Activated CD8-positive, alpha-beta memory T cell treated with anti-CD3 and anti-CD28 coated beads for 1 hour (primary cell): ENCODE measurements at places on chromosomes 12 and 14.

- DNase-seq, result no peak
Observed at GRCh38 chr12:97466000-97466399, 3.4 kb downstream of the RMST start.

DNA sequence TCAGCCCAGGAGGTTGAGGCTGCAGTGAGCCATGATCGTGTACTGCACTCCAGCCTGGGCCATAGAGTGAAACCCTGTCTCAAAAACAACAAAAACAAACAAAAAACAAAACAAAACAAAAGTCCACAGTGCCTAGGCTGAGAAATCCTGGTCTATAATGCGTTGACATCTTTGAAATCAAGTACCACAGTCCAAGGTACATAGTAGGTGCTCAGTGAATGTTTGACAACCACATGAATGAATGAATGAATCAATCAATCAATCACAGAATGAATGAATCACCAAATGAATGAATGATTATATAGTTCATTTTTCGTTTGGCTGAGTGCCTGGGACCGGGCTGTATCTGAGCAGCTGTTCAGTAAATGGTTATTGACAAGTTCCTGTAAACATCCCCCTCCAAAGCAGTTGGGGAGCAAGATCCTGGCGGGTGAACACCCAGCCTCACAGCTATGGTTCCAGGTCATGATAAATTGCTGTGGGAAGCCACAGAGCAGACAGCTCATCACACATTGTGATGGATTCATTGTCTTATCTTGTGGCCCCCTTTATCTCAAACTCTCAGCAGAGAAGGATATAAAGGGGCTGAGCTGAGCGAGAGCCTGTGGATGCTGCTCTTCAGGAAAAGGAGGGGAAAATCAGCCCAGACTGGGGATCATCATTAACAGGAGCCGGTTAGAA is 30.4 kb upstream of the IFT81 start:
- no peak for DNase-seq

DNA sequence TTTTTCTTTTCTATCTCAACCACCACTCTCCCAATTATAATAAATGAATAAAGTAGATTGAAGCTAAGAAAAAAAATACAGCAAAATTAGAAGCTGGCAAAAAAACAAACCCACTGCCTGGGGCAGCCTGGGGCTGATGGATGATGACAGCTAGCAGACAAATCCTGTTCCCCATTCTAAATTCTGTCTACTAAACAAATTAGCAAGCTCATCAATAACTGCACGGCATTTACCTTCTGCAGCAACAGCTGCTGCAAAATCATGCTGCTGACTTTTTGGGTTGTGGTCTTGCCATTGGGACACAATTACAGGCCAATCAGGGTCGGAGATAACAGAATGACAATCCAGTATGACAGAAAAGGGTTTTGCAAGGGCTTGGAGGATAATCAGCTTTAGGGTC is 443.6 kb upstream of the SOX5 start:
- no peak for DNase-seq

DNA sequence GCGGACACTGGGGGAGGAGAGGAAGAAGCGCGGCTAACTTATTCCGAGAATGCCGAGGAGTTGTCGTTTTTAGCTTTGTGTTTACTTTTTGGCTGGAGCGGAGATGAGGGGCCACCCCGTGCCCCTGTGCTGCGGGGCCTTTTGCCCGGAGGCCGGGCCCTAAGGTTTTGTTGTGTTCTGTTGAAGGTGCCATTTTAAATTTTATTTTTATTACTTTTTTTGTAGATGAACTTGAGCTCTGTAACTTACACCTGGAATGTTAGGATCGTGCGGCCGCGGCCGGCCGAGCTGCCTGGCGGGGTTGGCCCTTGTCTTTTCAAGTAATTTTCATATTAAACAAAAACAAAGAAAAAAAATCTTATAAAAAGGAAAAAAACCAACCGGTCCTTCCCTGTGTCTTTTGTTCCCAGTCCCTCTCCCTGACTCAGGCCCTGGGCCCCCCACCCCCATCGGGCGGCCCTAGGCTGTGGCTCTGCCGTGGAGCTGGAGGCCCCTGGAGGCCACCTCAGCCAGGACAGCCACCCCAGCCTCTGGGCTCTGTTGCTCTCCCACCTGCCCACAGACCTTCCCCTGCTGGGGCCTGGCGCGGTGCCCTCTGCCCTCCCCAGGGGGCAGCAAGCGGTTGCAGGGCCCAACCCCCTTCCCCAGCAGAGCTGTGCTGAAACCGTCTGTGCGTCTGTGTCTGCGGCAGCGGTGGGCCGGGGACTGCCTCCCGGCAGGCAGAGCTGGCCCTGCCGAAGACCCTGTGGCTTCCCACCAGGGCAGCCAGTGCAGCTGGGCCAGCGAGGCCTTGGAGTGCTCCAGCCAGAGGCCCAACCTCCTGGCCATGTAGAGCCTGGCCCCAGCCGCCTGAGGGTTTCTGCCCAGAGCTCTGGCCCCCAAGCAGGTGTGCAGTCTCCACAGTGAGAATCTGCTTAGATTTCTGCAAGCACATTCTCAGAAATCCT is 4.0 kb upstream of the CRIP2 start:
- no peak for DNase-seq

DNA sequence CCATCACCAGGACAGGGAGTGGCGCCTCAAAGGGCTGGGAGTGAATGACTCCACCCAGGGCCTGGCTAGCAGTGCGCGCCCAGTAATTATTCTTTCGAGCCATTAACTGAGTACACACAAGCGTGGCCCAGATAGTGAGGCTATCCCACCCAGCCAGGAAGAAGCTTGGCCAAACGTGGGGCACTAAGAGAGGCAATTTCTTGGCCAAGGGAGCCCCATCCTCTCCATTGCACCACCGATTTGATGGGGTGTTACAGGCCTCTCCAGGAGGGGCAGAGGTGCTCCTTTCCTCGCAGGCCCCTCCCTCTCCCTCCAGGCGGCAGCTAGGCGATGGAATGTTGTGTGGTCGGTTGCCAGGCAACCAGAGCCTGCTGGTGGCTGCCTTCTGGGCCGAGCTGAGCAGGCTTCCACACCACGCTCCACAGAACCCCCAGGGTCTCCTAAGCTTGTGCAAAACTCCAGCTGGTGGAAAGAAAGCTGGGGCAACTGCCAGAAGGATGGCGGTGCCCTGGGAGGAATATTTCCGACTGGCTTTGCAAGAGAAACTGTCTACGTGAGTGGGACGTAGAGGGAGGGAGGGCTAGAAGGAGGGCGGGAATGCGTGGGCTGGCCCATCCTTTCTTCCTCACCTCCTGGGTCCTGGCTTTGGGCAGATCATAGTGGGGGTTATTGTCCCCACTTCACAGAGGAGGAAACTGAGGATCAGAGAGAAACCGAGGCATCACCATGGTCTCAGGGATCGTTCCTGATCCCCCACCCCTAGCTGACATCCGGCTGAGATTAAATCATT is at the start of gene CFAP73:
CFAP73 (plus strand) TSS at position 364 of the 790 bp plus-strand sequence; CDS start at position 498, 134 bp downstream.
- DNase-seq, result no peak
